ENCODE measurements at places on chromosomes 2 and 18. TPM values are rescaled to one million over a fixed set of nuclear protein-coding genes. Genes with fewer than 3 reads are reported as not detected.

GRCh38 chr2:18312818-18313217, 247.6 kb downstream of the RDH14 start:
- H3K36me3 ChIP-seq = no peaks in the 10 kb centered on the region
- peaks cover 17% of the 10 kb centered on the region for H3K27me3 ChIP-seq
- H3K4me3 ChIP-seq = no peak overlapping the region
- no peak for DNase-seq

DNA sequence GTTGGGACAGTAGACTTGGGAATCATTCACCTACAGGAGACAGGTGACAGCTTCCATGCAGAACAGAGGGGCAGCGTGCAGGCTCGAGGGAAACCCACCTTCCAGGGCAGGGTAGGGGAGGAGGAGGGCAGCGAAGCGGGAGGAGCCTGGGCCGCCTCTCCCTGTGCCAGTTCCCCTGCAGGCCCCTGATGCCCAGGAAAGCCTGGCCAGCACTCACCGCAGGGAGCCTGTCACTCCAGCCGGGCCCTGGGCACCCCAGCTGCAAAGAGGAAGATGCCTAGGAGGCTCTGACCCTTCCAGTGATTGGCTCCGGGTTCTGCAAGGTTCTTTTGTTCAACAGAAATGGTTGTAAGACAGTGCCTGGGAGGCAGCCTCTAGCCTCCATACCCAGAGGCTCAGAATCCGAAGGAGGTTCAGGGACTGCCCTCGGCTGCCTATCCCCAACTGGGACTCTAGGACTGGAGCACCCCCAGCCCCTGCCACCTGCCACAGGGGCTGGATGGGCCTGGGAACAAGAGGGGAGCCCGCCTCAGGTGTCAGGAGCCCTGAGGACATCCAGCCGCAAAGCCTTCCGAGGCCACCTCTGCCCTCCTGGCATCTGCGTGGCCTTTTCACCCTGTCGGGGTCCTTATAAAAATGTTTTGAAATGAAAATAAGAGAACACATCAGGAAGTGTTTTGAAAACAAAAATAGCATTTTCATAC, 103.2 kb downstream of the PTGR3 start:
- no peaks in the 10 kb centered on the region for H3K36me3 ChIP-seq
- DNase-seq = no peak
- H3K27ac ChIP-seq = no peak overlapping the region
- no peaks in the 10 kb centered on the region for H3K27me3 ChIP-seq

GRCh38 chr18:31100436-31101182, 1.6 kb downstream of the DSC2 start:
- H3K4me1 ChIP-seq = no peaks in the 10 kb centered on the region
- H3K27ac ChIP-seq = no peak overlapping the region
- no peak for DNase-seq
- peak overlapping the region; percentile 64 for H3K4me3 ChIP-seq

- H3K27ac ChIP-seq = no peak within 1 kb of the TSS
- peak within 1 kb of the TSS; percentile 83 for H3K4me3 ChIP-seq
- H3K4me1 ChIP-seq = peaks cover 12% of the 10 kb centered on the region
- peaks cover 67% of the 10 kb centered on the region for H3K27me3 ChIP-seq
Measured at GRCh38 chr18:8705238-8705960, at the start of gene MTCL1. MTCL1 (plus strand) TSS chr18:8705556; CDS start chr18:8705661, 105 bp downstream.

DNA sequence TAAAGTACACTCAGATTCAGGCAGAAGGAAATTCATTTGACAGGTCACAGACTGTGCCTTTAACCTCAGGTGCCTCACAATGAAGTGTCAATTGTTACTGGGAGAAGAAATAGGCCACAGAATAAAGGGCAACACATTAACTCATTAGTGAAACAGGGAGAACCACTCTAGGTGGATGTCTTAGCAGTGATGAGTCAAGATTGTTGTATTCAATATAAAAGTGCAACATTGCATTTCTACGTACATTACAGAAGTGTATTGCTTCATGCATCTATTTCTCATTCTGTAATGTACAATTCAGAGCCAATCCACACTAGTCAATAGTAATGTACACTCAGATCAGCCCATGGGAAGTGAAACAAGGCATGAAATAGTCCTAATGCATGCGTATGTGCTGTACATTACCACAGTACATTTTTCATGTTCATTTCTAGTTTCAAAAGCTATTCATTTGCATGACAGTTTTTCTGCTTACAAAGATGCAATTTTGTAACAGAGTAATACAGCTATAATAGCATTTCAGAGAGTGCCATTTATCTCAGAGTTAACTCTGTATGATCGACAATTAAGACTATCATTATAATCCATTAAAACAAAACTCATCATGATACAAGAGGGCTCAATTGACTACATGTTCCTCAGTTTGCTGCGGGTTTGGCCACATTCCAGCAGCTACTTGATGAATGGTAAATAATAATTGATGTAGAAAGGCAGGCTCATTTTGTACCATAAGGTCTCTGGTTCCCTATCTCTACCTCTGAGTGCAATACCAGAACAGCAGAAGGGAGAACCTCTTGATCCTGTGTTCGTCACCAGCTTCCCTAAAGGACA, 12.2 kb upstream of the ARL5A start:
- no peak for DNase-seq
- no peak overlapping the region for H3K27ac ChIP-seq
- no peaks in the 10 kb centered on the region for H3K36me3 ChIP-seq
- no peaks in the 10 kb centered on the region for H3K4me1 ChIP-seq
- H3K4me3 ChIP-seq = no peak overlapping the region

- H3K4me1 ChIP-seq = peaks cover 26% of the 10 kb centered on the region
- H3K4me3 ChIP-seq = no peak overlapping the region
- no peaks in the 10 kb centered on the region for H3K27me3 ChIP-seq
- no peak for DNase-seq
- no peaks in the 10 kb centered on the region for H3K36me3 ChIP-seq
Measured at GRCh38 chr2:231617059-231617926, 24.6 kb downstream of the TEX44 start.

- DNase-seq = no peak
- no peak overlapping the region for H3K27ac ChIP-seq
- H3K4me3 ChIP-seq = no peak overlapping the region
- H3K4me1 ChIP-seq = no peaks in the 10 kb centered on the region
Measured at GRCh38 chr2:200744201-200744602, 67.5 kb upstream of the BZW1 start.

- no peaks in the 10 kb centered on the region for H3K36me3 ChIP-seq
- DNase-seq = no peak
- H3K27ac ChIP-seq = no peak overlapping the region
- H3K4me3 ChIP-seq = no peak overlapping the region
- H3K27me3 ChIP-seq = no peaks in the 10 kb centered on the region
- H3K4me1 ChIP-seq = no peaks in the 10 kb centered on the region
Measured at GRCh38 chr2:24754985-24755705, 38.0 kb downstream of the PTRHD1 start.

DNA sequence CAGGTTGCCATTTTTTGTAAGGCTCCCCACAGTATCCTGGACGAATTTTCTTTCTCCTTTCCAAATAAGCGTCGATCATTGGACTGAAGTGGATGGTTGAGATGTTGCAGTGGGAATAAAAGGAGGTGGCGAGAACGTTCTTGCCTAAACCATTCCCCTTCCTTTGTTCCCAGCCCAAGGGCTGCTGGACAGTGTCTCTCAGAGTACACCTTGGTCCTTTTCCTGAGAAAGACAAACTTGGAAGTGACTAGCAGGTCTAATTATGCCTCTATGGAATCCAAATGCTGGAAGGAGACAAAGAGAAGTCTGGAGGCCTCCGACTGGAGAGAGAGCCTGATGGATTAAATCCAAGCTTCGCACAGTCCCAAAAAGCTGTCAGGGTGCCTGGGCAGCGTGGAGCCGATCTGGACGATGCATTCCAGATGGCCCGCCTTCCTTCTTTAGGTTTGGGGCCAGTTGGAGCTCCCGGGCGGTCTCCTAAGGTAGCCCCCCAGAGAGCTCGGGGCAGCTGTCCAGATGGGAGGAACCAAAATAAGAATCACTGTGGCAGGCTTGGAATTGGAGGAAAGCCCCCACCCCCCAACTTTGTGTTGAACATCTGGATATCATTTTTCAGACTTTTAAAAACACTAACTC, 186.8 kb downstream of the TMEM247 start:
- H3K36me3 ChIP-seq = no peaks in the 10 kb centered on the region
- no peak for DNase-seq
- H3K4me1 ChIP-seq = no peaks in the 10 kb centered on the region
- H3K4me3 ChIP-seq = no peak overlapping the region

DNA sequence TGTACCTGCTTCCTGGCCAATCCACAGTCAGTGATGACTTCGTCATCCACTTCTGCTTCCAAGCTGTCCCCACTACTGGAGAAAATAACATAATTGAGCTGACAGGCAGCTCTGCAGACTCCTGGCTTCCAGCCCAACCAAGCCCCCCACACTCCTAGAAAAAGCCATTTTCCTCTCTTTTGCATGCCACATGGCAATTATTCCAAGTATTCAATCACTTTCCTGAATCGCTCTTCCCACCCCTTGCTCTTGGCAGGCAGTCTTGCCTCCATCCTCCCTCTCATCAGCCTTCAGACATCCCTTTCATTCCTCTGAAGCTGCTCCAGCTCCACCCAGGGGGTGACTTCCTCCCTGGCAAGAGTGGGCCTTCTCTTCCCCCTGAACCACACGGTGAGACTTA, 14.3 kb upstream of the ST8SIA5 start:
- no peaks in the 10 kb centered on the region for H3K36me3 ChIP-seq
- H3K4me3 ChIP-seq = no peak overlapping the region
- DNase-seq = no peak
- H3K27ac ChIP-seq = no peak overlapping the region

DNA sequence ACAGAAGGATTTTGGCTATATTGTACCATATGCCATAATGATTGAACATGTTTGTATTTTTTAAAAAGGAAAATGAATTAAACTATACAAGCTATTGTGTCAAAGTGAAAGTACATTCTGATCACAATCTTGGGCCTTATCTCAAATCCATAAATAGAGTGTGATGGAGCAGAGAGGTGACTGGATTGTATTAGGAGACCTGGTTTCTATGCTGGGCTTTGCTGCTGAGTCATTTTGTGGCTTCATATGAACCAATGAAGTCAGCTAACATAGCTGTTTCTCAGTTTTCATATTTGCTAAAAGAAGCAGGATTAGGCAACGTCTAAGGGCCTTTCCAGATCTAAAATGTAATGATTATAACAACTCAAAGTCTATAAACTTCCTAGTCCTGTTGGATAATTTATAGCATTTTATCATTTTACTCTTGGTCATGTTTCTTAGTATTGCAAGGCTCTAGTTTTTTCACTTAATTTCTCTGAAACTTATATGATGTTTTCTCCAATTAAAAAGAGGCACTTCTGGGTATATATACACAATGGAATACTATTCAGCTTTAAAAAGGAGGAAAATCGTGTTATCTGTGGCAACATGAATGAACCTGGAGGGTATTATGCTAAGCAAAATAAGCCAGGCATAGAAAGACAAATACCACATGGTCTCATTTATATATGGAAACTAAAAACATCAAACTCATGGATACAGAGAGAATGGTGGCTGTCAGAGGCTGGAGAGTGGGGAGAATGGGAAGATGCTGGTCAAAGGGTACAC, 112.3 kb downstream of the MEP1B start:
- no peak for DNase-seq
- no peak overlapping the region for H3K4me3 ChIP-seq
- H3K27me3 ChIP-seq = peaks cover 16% of the 10 kb centered on the region
- no peaks in the 10 kb centered on the region for H3K36me3 ChIP-seq

DNA sequence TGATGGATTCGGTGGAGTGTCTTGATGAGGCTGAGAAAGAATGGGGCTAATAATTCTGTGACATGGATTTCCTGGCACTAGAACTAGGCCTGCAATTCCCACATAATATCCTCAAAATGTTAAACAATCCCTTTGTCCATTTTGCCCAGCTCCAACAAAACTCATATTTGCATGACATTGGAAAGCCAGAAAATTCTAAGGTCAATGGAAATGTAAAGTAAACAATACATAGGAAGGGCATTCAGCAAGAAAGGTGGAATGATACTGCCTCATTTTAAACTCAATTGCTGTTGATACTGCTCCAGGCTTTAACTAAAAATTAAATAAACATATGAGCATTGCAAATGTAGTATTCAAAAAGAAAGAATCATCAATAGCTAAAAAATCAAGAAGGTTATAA, 434.8 kb upstream of the SLC8A1 start:
- no peak overlapping the region for H3K4me3 ChIP-seq
- no peak overlapping the region for H3K27ac ChIP-seq
- DNase-seq = no peak
- no peaks in the 10 kb centered on the region for H3K36me3 ChIP-seq

DNA sequence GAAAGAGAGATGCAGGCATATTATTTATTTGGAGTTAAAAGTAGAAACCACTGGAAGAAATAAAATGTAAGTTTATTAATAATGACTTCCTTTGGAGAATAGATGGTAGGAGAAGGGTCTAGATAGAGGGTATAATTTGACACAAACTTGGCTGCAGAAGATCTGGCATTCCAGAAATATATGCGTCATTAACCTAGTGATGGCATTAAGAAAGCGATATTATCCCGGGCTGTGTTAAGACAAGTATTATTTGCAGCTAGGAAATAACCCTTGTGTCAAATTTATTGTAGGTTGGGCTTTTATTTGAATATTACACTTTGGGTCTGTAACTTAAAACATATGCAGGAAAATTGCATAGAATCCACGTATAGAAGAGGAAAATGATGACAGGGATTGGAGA, 389.5 kb downstream of the MTX2 start:
- H3K36me3 ChIP-seq = no peaks in the 10 kb centered on the region
- H3K27me3 ChIP-seq = peaks cover 33% of the 10 kb centered on the region
- H3K27ac ChIP-seq = no peak overlapping the region
- H3K4me1 ChIP-seq = peaks cover 9% of the 10 kb centered on the region

- H3K27me3 ChIP-seq = no peaks in the 10 kb centered on the region
- no peak overlapping the region for H3K27ac ChIP-seq
- no peaks in the 10 kb centered on the region for H3K4me1 ChIP-seq
- H3K4me3 ChIP-seq = no peak overlapping the region
- peaks cover 6% of the 10 kb centered on the region for H3K36me3 ChIP-seq
Measured at GRCh38 chr2:217301142-217301925, 441.5 kb upstream of the TNP1 start.

- H3K27ac ChIP-seq = no peak overlapping the region
- H3K4me1 ChIP-seq = peaks cover 2% of the 10 kb centered on the region
- DNase-seq = no peak
- no peak overlapping the region for H3K4me3 ChIP-seq
Measured at GRCh38 chr2:231212329-231212845, 14.0 kb downstream of the ARMC9 start.

GRCh38 chr2:111188681-111189080, 68.0 kb downstream of the BCL2L11 start:
- H3K4me3 ChIP-seq = no peak overlapping the region
- H3K4me1 ChIP-seq = no peaks in the 10 kb centered on the region
- H3K27me3 ChIP-seq = no peaks in the 10 kb centered on the region
- DNase-seq = no peak
- H3K27ac ChIP-seq = no peak overlapping the region

GRCh38 chr2:173064151-173064805, 11.4 kb upstream of the MAP3K20 start:
- H3K27ac ChIP-seq = no peak overlapping the region
- no peaks in the 10 kb centered on the region for H3K36me3 ChIP-seq
- no peak for DNase-seq
- H3K4me1 ChIP-seq = no peaks in the 10 kb centered on the region

HOXD4 gene
- not detected for total RNA-seq

VIL1 gene
- total RNA-seq = not detected

CCDC142 gene
- total RNA-seq = 11.8 TPM

CFAP65 gene
- total RNA-seq = not detected

CXCR2 gene
- 0.31 TPM for total RNA-seq

SP140L gene
- 36.3 TPM for total RNA-seq

ASXL3 gene
- not detected for total RNA-seq

SULT6B1 gene
- not detected for total RNA-seq

CDK5R2 gene
- total RNA-seq = not detected

TUBA3E gene
- total RNA-seq = not detected

HTR2B gene
- total RNA-seq = not detected

SLC8A1 gene
- total RNA-seq = 0.22 TPM

DES gene
- 0.39 TPM for total RNA-seq

Measured in activated naive CD8-positive, alpha-beta T cell treated with anti-CD3 and anti-CD28 coated beads for 36 hours (primary cell).